NCI-H2081 (cell line): ENCODE measurements at places on chromosomes 4 and X.
A peak's percentile ranks its signal among the peaks of the same experiment; 100 is the strongest.

DNA sequence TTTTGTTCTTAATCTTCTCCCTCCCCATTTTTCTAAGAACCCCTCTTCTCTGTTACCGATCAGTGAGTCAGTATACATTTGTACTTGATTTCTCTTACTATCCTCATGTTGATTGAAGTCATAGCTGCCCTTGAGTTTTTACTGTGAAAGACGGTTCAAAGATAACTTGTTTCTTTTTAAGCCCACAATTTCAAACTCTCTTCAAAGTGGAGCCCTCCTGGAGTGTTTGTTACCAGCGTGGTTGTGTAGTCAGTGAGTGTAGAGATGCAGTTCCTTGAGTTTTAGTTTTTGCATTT, 7.9 kb downstream of the PPP1R3F start:
- no peak for DNase-seq

DNA sequence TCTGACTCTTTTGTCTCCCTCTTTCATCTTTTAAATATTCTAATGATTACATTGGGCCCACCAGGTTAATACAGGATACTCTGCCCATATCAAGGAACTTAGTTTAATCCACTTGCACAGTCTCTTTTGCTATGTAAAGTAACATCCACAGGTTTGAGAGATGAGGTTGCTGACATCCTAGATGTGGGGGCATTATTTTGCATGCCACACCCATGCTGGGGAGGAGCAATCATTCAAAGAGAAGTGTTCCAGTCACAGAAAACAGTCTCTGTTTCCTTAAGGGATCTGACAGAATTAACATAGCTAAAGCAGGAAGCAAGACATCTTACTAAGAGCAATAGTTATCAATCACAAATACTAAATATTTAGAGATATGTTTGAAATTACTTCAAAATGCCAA, 11.5 kb upstream of the TRAM1L1 start:
- DNase-seq: no peak

DNA sequence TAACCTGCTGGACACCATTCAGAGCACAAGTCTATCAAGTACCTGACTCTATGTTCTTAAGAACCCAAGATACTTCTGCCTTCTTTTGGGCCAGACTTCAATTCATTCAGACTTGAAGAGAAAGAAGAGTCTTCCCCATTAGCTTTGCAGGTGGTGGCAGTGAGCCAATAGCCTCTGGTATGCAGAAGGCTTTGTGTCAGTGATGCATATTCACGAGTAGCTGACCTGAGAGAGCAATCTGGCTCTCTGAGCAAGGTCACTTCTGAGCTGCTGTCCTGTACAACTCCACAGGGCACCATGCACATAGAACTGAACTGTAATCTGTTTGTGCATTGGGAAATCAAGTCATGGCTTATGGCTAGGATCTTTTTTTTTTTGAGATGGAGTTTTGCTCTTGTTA, 39.9 kb upstream of the SPINK2 start:
- DNase-seq: no peak

GRCh38 chr4:95038791-95039190, 281.0 kb downstream of the BMPR1B start:
- no peak for DNase-seq

DNA sequence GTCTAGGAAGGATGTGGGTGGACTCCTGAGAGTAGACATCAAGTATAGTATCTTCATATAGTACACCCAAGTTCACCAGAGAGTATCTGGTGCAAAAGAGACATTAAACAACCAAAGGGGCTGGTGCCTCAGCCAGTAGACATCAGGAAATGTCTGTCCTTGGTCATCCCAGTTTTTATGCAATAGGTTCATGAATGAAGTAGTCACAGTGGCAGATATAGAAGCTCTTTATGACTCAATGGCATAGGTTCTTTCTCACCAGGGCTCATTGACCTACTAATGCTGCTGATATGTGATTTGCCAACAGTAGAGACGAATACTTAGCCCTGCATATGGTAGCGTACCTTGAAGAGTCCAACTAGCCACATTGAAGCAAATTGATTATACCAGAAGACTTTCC, 45.0 kb upstream of the CCDC149 start:
- DNase-seq: no peak

GRCh38 chr4:6360385-6360784, 90.7 kb downstream of the WFS1 start:
- DNase-seq: no peak

GRCh38 chr4:87840149-87840548, 7.4 kb downstream of the MEPE start:
- DNase-seq: no peak

- DNase-seq: no peak
Observed at GRCh38 chr4:169159624-169160171, 111.1 kb downstream of the SH3RF1 start.

- DNase-seq: no peak
Observed at GRCh38 chr4:124337874-124338273, 374.7 kb downstream of the ANKRD50 start.

- DNase-seq: no peak
Observed at GRCh38 chr4:7672601-7673000, 237.9 kb upstream of the PSAPL1 start.

GRCh38 chrX:15815779-15816437, 25.6 kb downstream of the ZRSR2 start:
- DNase-seq: no peak

DNA sequence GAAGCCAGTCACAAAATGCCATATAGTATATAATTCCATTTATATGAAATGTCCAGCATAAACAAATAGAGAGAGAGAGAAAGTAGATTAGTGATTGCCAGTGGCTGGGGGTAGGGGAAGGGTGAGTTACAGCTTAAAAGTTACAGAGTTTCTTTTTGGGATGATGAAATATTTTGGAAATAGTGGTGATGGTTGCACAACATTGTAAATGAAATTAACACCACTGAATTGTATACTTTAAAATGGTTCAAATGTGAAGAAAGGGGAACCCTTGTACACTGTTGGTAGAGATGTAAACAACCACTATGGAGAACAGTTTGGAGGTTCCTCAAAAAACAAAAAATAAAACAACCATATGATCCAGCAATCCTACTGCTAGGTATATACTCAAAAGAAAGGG, 131.2 kb upstream of the GPC4 start:
- no peak for DNase-seq

- no peak for DNase-seq
Observed at GRCh38 chr4:151415978-151416377, 7.0 kb downstream of the FHIP1A start.

GRCh38 chr4:6365545-6366086, 96.0 kb downstream of the WFS1 start:
- DNase-seq: no peak

- DNase-seq: no peak
Observed at GRCh38 chrX:41982953-41983352, 59.6 kb upstream of the CASK start.

- no peak for DNase-seq
Observed at GRCh38 chrX:83419030-83419792, 88.9 kb upstream of the POU3F4 start.

GRCh38 chr4:7134737-7135388, 57.5 kb upstream of the SORCS2 start:
- DNase-seq: no peak

- no peak for DNase-seq
Observed at GRCh38 chrX:97705936-97706335, 822.2 kb downstream of the RPA4 start.

- no peak for DNase-seq
Observed at GRCh38 chrX:84182516-84182915, 5.5 kb downstream of the RPS6KA6 start.

DNA sequence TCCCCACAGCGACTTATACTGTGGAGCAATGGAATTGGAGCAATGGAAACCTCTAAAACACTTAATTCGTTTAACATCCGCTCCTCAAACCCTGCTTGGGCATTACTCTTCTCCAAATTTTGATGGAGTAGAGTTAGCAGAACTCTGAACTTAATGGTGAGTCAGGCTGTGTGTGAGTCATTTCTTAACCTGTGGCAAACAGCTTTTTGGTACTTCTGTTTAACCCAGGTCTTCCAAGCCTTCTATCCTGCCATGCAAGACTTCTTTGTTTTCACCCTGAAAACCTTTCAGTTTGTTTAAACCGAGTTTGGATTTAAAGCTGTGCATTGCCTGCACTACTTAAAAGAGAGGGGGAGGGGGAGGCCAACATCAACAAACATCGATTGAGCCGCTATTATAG, 3.6 kb upstream of the AMOT start:
- DNase-seq: no peak

GRCh38 chr4:126385954-126386353, 1071.2 kb downstream of the FAT4 start:
- DNase-seq: no peak

DNA sequence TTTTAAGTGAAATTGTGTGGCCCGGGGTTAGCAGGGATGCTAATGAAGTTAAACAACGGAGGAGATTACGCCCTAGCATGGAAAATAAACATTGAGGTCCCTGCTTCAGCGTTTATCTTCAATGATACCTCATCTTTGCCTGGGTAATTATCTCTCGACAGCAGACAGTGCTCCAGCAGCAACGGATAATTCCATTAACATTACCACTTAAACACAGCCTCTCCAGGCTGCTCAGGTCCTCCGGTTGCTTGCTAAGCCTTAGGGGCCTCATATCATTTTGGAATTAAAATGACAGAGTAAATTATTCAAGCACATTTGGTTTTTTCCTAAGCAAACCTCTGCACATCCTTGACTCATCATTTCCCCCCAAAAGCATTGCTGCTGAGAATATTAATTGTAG, 281.5 kb upstream of the KLF3 start:
- peak; percentile 81 for DNase-seq

DNA sequence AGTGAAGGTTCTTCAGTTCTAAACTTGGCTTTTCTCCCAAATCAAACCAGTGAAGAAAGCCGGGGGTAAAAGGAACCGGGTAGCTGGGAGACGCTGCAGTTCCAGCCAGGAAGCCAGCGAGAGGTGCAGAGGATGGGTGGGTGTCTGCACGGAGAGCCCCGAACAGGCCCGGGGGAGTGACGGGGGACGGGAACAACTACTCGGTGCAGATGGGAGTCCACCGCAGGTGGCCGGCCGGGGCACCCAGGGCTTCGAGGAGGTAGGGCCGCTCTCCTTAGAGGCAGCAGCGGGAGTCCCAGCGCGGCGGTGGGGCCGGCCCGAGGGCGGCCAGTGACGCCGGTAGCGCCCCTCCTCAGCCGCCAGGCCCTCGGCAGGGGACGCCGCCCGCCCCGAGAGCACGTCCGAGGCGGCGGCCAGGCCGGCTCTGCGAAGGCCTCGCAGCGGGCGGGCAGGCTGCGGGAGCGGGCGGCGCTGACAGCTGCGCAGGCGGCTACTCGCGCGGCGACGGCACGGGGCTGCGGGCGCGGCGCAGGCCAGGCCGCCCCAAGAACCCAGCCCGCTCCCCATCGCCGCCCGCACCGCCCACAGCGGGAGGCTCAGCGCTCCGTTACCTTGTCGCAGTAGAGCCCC, 449 bp downstream of the FBXL5 start:
- peak; percentile 78 for DNase-seq

GRCh38 chr4:100574607-100575006, 56.8 kb upstream of the EMCN start:
- no peak for DNase-seq

GRCh38 chr4:155795991-155796390, 37.2 kb downstream of the GUCY1B1 start:
- no peak for DNase-seq

- DNase-seq: no peak
Observed at GRCh38 chrX:17601441-17602200, 135.7 kb upstream of the SCML1 start.

DNA sequence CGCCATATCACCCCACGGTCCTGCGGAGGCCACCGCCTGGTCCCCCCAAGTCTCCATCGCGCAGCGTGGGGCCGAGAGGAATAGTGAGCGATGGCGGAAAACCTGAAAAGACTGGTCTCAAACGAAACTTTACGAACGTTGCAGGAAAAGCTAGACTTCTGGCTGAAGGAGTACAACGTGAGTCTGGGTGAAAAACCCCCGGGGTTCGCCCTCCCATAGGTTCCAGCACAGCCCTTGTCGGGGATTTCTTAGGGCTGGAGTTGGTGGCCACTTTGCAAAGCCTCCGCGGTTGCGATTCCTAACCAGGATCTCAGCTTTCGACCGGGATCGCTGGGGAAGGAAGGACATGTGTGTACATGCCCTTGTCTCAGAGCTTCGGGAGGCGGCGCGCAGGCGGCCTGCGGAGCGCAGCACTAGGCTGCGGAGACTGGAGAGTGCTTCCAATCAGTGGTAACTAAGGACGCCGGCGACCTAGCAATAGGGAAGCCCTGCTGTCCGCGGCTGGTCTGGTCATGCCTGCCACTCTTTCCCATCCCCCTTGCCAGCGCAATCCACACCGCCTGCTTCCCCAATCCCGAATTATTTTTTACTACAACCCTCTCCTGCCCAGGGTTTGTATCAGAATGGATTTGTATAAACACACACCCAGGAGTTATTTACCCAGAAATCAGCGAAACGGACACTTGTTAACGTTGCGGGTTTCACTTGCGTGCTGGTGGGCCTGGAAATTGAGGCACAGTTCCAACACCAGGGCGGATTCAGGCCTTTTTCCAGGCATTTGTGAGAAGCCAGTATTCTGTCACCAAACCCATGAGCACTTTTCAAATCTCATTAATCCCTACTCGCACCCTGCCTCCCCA, 741 bp downstream of the SPATA18 start:
- peak; percentile 58 for DNase-seq

- DNase-seq: no peak
Observed at GRCh38 chr4:40857956-40858355, 108.2 kb downstream of the NSUN7 start.

DNA sequence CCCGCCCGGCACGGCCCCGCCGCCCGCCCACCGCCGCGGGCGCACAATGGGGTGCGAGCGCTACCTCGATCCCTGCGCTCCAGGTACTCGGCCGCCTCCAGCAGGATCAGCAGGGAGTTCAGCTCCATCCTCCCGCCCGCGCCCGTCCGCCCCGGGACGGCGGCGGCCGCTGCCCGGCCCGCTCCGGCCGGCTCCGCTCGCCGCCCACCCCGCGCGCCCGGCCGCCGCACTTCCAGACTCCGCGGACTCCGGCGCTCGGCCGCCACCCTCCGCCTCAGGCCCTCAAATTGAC, at the start of gene MXD4:
MXD4 (minus strand) TSS at position 257 of the 292 bp plus-strand sequence; CDS start at position 128, 129 bp downstream.
- DNase-seq: no peak

- no peak for DNase-seq
Observed at GRCh38 chrX:331151-331824, 12.7 kb upstream of the GTPBP6 start.

DNA sequence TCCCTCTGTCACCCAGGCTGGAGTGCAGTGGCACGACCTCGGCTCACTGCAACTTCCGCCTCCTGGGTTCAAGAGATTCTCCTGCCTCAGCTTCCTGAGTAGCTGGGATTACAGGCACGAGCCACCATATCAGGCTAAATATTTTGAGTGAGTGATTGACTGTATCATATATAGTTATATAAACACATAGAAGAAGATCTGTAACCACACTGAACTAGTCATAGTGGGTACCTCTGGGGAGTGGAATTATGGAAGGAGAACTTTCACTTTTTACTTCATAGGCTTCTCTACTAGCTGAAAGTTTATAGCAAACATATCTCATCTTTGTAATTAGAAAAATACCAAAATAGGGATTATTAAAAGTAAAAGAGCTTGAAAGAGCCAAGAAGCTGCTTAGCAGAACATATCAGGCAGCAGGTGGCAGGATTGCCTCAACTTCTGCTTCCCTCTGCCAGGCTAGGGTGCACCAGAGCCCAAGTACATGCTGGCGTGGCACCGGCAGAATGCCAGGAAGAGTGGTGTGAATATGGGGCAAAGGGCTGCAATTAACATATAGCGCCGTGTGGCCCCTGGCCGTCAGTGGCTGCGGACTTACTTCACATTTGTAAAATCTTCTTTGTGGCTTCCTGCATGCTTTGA, 39.5 kb upstream of the CD40LG start:
- DNase-seq: no peak

- DNase-seq: no peak
Observed at GRCh38 chr4:128524311-128524710, 236.7 kb upstream of the PGRMC2 start.

- DNase-seq: no peak
Observed at GRCh38 chr4:38149472-38149996, 189.3 kb downstream of the PTTG2 start.
